Mesothelial cell of epicardium (in vitro differentiated cells): ENCODE measurements at places on chromosomes 4 and X.
A peak's percentile ranks its signal among the peaks of the same experiment; 100 is the strongest.

DNA sequence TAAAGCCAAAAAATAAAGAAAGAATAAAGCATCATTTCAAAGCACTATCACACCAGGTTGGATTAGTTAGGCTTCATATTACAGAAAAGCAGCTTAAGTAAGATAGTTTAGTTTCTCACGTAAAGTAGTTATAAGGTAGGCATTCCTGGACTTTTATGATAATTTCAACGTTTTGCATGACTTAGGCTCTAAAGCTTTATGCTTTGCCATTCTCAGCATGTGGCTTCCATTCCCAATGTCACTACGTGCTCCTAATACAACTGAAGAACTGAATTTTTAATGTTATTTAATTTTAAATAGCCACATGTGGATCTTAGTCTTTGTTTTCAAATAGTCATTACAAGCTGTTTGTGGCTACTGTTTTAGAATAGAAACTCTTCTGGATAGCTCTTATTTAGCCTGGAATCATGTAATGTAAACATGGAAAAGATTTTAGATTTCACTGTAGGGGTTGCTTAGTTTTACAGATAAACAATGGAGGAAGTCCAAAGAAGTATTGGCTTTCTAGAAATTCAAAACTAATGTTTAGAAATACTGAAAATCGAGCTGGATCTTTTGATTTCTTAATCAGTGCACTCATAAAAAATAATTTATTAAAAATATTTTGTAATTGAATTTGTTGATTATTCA lies 710.0 kb downstream of the IL1RAPL1 start:
- DNase-seq: no peak

DNA sequence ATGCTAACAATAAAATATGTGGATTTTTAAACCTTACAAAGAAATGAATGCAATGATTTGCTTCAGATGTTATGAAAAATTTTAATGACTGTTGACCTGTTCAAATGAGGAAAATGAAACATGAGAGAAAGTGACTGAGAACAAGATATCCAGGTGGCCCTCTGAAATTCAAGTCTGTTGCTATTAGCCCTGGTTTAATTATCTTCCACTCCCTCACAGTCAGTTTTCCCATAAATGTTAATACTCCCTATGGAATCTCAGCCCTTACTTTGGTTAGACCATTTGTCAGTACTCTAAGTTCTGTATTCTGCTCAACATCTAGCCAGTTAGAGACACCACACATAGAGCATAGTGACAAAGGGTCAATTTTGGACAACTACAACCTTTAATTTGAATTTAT lies 327.8 kb downstream of the PDGFC start:
- no peak for DNase-seq

DNA sequence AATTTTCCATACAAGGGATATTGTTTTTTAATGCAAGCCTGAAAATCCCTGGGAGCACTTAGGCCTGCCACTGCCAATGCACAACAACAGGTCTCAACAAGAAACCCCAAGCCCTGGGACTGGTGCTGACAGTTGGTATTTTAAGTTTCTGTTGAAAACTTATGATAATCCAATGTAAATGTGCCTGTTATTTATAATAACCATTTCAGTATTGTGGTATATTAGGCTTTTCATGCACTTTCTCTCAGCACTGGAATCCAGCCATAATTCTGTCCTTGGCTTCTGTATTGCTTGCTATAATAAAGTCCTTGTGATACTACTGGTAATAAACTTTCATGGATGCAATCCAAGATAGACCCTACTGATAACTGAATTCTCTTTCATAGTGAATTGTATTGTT lies 218.9 kb downstream of the PCDH7 start:
- DNase-seq: no peak

- no peak for DNase-seq
Observed at GRCh38 chr4:85995361-85995760, 364.5 kb downstream of the MAPK10 start.

- DNase-seq: no peak
Observed at GRCh38 chrX:117510453-117510852, 606.2 kb downstream of the KLHL13 start.

DNA sequence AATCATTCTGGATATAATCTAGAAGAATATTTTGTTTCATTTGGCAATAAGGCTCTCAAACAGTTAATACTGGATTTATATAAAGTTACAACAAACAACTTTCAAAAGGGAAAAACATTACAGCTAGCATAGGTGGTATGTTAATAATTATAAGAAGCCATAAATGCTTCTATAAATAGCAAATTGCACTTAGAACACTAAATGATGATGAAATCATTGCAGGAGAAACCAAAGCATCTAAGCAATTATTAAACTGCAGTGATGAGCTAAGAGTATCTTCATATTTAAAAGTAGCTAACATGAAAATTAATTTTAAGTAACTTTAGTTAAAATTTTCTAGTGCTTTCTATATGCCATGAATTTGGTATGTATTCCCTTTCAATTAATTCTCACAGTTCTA lies 189.5 kb downstream of the CENPC start:
- no peak for DNase-seq

GRCh38 chrX:39726771-39727170 lies 371.0 kb downstream of the BCOR start:
- DNase-seq: no peak

DNA sequence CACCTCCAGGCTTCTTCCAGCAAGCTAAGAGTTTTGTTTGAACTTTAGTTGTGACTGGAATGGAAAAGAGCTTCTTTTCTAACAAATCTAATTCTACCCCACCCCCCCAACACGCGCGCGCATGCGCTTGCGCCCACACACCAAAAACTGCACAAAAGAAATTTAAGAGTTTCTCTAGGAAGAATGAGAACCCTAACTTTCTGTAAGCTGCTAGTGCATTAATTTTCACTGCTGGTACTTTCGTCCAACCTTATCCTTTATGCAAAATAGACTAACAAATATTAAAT lies 9.0 kb upstream of the INTU start:
- no peak for DNase-seq

DNA sequence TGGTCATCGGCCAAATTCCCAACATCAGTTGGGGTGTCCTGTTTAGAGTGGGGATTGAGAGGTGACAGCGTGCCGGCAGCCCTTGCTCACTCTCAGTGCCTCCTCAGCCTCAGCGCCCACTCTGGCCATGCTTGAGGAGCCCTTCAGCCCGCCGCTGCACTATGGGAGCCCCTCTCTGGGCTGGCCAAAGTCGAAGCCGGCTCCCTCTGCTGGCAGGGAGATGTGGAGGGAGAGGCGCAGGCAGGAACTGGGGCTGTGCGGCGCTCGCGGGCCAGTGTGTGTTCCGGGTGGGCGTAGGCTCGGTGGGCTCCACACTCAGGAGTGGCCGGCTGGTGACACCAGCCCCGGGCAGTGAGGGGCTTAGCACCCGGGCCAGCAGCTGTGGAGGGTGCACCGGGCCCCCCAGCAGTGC lies 7.1 kb upstream of the CENPU start:
- DNase-seq: no peak

DNA sequence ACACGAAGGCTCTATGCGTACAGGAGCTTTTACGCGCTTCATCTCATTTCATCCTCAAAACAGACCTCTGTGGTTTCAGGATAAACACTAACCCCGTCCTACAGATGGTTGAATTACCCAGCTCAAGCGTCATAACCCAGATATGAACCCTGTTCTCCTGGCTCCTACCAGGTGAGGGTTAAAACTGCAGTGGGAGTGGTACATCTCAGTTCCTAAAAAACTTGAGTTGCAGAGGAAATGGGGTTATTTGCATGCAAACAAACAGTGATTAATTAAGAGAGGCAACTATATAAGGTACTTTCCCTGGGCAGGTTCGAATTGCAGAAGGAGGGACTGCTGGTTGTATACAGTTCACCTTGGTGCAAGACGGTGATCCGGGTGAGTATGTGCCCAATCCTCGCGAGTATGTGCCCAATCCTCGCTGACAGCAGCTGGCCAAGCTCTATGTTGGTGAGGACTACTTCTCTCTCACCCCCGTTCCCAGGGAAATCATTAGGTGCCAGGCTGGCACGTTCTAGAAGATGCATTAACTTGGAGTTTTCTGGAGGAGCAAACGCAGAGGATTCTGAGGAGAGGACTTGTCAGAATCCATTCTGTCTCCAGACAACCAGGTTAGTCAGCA lies 72.6 kb downstream of the FHDC1 start:
- no peak for DNase-seq

GRCh38 chrX:9482408-9482807 lies 17.6 kb downstream of the TBL1X start:
- no peak for DNase-seq

DNA sequence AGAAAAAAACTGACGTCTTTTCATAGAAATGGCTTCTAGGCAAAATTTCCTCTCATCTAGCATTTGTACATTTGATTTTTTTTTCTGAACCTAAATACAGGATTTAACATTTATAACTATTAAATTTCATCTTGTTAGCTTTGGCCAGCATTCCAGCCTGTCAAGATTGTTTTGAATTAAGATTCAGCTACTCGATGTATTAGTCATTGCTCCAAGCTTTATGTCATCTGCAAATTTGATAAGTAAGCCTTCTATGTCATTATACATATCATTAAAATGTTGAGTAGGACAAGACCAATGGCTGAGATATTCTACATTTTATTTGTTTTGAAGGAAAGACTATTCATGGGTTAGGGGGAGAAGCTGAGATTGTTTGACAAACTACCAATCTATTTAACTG lies 46.7 kb downstream of the DDX53 start:
- DNase-seq: no peak

- DNase-seq: no peak
Observed at GRCh38 chr4:155984106-155984797, 30.6 kb upstream of the CTSO start.

- DNase-seq: no peak
Observed at GRCh38 chr4:186458050-186458449, 97.3 kb downstream of the MTNR1A start.

- no peak for DNase-seq
Observed at GRCh38 chrX:129755779-129756650, 17.2 kb downstream of the XPNPEP2 start.

GRCh38 chr4:111991163-111991562 lies 154.1 kb upstream of the FAM241A start:
- DNase-seq: no peak

DNA sequence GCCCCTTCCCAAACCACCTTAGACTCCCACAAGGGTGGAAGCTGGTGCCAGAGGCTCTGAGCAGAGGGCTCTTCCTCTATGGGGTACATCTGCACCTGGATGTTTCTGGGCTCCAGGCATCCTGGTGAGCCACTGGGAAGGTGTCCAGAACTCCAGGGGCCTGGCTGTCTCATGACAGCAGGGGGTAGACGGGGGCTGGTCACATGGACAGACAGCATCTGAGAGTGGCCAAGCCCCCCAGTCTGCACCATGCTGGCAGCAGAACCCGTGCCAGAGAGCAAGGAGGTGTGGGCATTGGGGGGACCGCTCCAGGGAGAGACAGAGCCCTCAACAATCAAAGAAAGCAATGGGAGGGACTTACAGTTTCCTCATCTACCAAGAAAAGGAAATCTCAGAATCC lies 39.5 kb downstream of the ZFYVE28 start:
- DNase-seq: no peak

GRCh38 chr4:139295942-139296299 lies 5.4 kb upstream of the NAA15 start:
- no peak for DNase-seq

- no peak for DNase-seq
Observed at GRCh38 chr4:14221176-14221575, 593.7 kb upstream of the BOD1L1 start.

DNA sequence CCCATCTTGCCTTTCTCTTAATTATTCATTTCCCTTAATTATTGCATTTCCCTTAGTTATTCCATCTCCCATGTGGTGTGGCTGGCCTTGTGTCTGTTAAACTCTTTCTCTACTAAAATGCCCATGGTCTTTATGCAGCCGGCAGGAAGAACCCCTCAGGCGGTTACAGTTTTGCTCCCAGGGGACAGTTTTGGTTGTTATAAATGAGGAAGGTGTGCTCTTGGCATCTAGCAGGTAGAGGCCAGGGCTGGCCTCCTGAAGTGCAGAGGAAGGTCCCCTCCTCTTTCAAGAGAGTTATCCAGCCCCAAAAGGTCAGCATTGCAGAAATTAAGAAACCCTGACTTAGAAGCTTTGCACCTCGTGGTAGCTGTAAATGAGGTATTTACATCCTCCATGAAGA lies 18.0 kb downstream of the TBL1X start:
- no peak for DNase-seq

- DNase-seq: no peak
Observed at GRCh38 chrX:107752714-107753113, 22.9 kb downstream of the TSC22D3 start.

GRCh38 chr4:41873380-41874295 lies 61.6 kb upstream of the TMEM33 start:
- no peak for DNase-seq

DNA sequence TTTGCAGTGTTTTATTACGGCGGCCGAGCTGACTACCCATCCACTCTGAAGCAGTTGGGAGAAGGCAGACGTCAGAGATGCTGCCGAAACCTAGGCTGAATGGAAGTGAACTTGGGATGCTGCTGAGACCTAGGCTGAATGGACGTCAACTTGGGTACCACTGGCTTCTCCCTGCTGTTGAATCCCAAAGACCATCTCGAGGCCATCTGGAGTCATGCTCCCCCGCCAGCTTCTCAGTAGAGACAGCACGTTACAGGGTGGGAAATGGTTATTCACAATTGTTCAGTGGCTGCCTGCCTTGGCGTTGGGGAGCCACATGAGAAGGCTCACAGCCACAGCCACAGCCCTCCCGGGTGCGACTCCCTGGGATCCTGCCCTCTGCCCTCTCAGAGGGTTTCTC lies 40.9 kb downstream of the P2RY8 start:
- peak; percentile 24 for DNase-seq

GRCh38 chrX:29666366-29666765 lies 549.0 kb upstream of the MAGEB2 start:
- DNase-seq: no peak

- no peak for DNase-seq
Observed at GRCh38 chr4:168707205-168707604, 210.4 kb downstream of the PALLD start.

DNA sequence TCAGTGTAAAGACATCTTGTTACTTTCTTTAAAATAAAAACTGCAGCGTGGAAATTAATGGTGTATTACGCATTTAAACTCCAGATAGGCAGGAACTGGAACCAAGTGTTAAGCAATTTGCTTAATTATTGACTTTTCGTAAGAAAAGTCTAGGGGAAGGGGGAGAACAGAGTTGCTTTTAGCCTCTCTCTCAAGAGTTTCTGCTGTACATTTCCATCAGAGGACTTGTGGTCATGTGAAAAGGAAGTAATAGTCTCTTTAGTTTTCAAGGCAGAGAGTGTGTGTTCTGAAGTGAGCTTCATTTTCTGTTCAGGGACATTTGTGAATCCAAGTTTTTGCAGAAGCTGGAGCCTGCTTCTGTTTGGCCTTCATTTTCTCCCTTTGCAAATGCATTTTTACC lies 127.2 kb downstream of the UBE2K start:
- no peak for DNase-seq

DNA sequence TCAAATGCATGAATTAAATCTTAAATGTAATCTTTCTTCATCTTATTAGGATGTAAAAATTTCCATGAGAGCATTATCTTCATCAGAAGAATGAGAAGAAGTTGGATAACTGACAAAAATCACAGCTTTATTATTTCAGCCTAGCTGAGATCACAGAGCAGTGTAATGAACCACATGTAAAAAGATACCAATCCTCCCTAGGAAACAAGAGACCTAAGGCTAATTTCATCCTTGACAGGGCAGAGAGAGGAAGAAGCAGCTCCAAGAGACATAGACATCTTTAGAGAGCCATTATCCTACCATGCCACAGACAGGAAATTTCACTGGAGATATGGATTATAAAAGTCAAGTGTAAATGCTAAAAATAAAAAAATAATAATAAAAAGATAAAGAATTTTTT lies 40.9 kb upstream of the IL15 start:
- DNase-seq: no peak
